ENCODE measurements at places on chromosomes 16 and 17. TPM values are rescaled to one million over a fixed set of nuclear protein-coding genes. Genes with fewer than 3 reads are reported as not detected.

LONP2 gene
- 63.0 TPM for total RNA-seq

KLHL11 gene
- total RNA-seq, result 32.6 TPM

NRN1L gene
- not detected for total RNA-seq

ITGAD gene
- total RNA-seq, result not detected

MT1H gene
- not detected for total RNA-seq

TBC1D3L gene
- total RNA-seq, result 2.1 TPM

ACAP1 gene
- 0.09 TPM for total RNA-seq

HASPIN gene
- total RNA-seq, result 4.1 TPM
